Stimulated activated CD8-positive, alpha-beta memory T cell treated with anti-CD3 and anti-CD28 coated beads, Interleukin-15, amount 100 ng/mL, for 4 hours (primary cell): ENCODE measurements at places on chromosomes 12 and 14.

GRCh38 chr12:70534466-70534865 is 102.8 kb downstream of the PTPRB start:
- DNase-seq = no peak

DNA sequence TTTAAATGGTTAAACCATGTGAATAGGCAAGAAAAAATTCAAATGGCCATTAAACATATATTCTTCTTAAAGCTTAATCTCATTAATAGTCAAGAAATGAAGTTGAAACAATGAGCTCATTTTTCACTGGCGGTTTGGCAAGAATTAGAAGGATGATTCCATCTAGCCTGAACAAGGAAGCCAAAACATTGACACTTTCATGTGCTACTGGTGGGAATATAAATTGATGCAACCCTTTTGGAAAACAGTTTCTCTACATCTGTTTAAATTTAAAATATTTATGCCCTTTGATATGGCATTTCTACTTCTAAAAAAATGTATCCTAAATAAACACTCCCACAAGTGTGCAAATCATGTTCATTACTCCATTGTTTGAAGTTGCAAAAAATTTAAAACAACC is 174.7 kb upstream of the HIF1A start:
- DNase-seq = no peak

DNA sequence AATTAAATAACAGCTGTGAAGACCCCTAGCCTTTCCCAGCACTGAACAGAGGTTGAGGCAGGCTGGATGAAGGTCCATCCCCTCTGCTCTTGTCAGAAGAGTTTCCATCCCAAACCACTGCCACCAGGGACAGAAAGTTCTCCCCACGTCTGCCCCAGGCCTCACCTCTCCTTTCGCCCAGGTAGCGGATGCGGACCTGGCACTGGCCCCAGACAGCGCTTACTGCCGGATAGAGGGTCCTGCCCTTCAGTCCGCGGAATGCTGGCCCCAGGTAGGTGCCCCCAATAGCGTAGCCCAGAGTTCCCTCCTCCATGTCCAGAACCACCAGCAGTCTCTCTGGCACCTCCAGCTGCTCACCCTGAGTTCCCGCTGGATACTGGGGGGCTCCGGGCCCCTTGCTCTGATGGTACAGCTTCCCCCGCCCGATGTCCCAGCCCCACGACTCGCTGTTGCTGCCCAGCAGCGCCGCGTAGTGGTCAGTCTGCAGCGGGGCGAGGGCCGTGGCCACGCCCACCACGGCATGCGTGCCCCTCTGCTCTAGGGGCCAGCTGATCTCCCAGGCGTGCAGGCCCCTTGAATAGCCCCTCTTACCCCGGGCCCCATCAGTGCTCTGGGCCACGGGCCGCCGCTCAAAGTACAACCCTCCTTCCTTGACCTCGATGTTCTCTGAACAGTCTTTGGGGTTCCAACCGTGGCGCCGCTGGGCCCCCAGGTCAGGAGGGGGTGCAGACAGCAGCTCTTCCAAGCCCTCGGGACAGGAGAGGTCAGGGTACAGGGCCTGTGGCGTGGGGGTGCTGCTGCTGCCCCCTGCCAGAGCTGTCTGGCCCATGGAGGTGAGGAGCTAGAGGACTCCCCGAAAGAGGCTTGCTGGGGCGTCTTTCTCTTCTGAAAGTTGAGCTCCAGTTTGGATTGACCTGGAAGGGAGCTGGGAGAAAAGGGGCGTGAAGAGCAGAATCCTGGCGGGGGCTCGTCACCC is 742 bp downstream of the SPSB2 start:
- DNase-seq = peak; percentile 60

- DNase-seq = no peak
Measured at GRCh38 chr12:26611598-26611997, 221.4 kb downstream of the ITPR2 start.

GRCh38 chr14:31920989-31921650 is 156.0 kb upstream of the ARHGAP5 start:
- no peak for DNase-seq

GRCh38 chr12:76820888-76821482 is 57.1 kb downstream of the ZDHHC17 start:
- DNase-seq = no peak

DNA sequence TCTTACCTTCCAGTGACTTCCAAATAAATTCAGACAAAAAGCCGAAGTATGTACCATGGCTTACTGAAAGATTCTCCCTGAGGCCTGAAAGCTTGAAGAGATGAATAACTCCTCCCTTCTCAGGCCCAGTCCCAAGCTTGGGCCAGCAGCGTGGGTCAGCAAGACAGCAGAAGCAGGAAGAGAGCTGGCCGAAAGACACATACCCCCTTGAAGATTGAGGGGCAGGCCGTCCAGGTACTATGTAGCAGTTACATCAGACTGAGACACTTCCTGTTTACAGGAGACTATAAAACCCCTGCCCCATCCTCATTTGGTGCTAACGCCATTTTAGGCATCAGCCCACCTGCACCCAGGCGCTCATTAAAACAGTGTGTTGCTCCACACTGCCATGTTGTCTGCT is 15.0 kb downstream of the NDUFA12 start:
- DNase-seq = no peak
